ENCODE measurements at places on chromosomes 5 and 9.
A peak's percentile ranks its signal among the peaks of the same experiment; 100 is the strongest.

GRCh38 chr5:72451741-72452505, 55.3 kb downstream of the ZNF366 start:
- no peak for DNase-seq

DNA sequence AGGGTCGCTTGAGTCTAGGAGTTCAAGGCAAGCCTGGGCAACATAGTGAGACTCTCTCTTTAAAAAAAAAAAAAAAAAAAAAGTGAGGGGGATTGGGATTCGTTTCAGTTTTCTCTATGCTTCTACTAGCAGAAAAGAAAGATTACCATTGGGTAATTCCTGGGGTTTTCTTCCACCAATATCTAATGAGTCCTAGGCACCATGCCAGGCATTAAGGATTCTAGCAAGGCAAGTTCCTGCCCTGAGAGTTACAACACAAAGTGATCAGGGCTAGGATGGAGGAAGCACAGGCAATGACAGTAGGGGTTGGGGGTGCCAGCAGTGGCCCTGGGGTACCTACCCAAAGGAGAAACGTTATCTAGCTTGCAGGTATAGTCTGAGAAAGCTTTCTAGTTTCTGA, 90.8 kb downstream of the PCDH1 start:
- no peak for DNase-seq

DNA sequence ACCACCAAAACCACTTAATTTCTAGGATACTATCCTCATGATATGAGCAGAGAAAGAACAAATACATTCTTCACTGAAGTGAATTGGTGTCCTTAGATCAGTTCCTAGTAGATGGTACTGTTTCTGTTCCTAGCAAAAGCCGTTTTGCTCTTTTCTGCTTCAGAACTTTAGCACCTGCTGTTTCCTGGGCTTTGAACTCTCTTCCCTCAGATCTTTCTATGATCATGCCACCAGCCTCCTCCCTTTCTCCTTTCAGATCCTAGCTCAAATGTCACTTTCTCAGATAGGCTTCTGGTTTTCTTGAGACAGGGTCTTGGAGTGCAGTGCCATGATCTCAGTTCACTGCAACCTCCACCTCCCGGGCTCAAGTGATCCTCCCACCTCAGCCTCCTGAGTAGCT, 118.0 kb downstream of the EGFLAM start:
- DNase-seq, result no peak

DNA sequence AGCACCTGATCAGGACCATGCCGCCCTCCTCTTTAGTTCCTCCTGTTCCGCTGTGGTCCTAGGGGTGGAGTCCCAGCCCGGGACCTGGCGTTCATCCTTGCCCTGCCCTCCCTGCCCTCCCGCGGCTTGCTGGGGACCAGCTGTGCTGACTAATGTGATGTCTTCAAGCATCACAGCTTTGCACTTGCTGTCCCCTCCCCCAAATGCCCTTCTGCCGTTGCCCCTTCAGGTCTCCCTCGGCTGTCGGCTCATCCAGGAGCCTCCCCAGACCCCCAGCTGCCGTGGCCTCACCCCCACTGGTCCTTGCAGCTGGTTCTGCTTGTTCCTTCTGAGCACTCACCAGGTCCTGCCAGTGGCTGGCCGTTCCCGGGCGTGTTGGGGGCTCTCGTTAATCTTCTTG, 19.9 kb downstream of the RXRA start:
- DNase-seq, result no peak

DNA sequence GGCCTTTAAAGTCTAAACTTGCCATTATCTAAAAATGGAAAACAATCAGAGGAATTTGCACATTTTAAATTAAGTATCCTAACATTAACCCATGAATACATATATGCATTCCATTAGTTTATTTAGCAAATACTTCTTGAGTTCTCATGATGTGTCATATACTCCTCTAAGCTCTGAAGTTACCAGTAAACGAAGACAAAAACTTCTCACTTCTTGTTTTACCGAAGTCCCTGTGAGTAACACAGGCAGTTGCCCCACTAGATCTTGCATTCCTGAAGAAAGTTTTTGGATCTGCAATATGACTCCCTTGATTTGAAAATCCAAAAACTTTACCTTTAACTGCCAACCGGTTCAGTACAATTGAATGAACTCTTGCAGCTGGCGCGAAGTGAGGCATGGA, 439.0 kb upstream of the MPDZ start:
- DNase-seq, result no peak

- no peak for DNase-seq
Measured at GRCh38 chr9:18071651-18072060, 402.3 kb upstream of the ADAMTSL1 start.

DNA sequence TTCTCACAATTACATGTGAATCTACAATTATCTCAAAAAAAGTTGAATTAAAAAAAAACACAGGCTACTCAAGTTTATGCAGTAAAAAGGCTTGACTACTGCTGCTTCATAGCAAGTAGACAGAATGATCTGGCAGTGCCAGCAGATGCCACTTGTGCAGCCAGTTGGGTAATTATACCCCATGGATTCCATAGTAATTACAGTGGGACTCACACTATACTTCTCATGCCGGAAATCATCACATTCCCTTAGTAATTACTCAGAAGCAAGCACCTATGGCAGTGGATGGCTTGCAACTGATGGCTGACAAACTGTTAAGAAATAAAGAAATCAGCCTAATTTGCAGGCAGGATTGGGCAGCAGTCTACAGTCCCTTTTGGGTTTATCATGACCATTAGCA, 463.2 kb upstream of the KLF4 start:
- DNase-seq, result no peak

- DNase-seq, result no peak
Measured at GRCh38 chr9:105173306-105173705, 71.1 kb upstream of the SLC44A1 start.

- DNase-seq, result no peak
Measured at GRCh38 chr5:134153241-134153640, 23.5 kb downstream of the SKP1 start.

DNA sequence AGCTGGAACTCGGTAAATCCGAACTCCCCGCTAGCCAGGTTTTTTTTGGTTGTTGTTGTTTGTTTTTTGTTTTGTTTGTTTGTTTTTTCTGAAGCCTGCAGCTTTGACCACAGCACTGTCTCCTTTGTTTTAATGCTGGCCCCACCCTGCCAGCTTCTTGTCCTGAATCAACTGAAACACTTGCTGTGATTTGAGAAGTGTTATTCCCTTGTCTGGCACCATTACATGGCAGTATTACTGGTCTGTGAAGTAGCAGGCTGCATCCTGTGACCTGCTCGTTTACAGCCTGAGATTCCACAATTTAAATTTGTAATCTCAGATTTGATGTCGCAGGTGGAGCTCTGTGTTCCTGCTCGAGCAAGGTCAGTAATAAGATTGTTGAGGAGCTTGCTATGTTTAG, 1.4 kb upstream of the SLC36A2 start:
- DNase-seq, result no peak

- DNase-seq, result peak; percentile 39
Measured at GRCh38 chr9:112029921-112030444, 133.4 kb downstream of the UGCG start.

DNA sequence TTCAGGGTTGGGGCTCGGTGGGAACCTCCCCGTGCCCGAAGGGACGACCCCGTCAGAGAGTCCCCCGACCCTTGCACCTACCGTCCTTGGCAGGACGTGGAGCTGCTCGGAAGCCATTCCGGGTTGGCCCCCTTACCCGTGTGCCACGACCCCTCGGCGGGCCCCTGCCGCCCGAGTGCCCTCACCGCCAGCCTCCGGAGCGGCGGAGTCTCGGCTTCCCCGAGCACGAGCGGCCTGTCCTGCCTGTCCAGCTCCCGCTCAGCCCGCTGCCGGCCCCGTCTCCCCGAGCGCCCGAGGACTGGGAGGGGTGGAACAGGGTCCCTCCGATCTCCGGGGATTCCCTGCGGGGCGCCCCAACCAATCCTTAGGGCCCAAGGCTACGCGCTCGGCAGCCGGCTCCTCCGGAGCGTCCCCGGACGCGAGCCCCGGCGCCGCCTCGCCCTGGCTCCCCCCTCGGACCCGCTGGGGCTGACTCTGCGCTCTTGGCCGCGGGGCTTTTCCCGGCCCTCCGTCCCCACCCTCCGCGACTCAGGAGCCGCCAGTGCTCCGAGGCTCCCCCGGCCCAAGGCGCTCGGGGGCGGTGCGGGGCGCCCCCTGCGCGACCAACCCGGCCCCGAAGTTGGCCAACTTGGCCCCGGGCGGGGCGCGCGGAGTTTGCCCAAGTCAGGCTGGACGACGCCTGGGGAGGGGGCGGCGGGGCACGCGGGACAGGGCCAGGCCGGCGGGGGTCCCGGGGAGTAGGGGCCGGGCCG, 654 bp downstream of the ADAMTS2 start:
- DNase-seq, result no peak

Data from activated CD4-positive, alpha-beta T cell treated with anti-CD3 and anti-CD28 coated beads, Interleukin-10, Interleukin-2, amounts not matched to agents 100 ng/mL and 50 ng/mL, durations not matched to agents 16 hours and 8 hours (primary cell).